Stomach (tissue), 19 donors: ENCODE measurements at places on chromosomes 3 and 15. TPM values are rescaled to one million over a fixed set of nuclear protein-coding genes. Genes with fewer than 3 reads are reported as not detected.

DNA sequence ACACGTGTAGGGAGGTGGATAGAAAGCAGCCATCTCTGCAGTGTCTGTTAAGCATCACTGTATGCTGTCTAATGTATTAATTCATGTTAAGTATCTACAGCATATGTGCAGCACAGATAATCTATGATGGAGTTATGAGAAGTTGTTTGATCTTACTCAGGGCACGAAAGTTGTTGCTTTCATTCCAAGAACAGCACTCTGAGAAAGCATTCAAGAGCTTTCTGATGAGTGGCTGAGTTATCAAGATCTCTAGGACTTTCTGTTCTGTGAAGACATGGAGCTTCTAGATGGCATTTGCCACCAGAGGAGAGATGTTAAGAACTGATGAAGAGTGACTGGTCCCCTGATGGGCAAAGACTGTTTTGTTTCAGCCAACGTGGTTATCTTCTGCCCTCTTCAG lies 22.6 kb upstream of the TPRG1 start:
- H3K4me1 ChIP-seq, result no peaks in the 10 kb centered on the region
- no peak overlapping the region for H3K4me3 ChIP-seq
- H3K27ac ChIP-seq, result no peak overlapping the region
- H3K27me3 ChIP-seq, result no peaks in the 10 kb centered on the region

DNA sequence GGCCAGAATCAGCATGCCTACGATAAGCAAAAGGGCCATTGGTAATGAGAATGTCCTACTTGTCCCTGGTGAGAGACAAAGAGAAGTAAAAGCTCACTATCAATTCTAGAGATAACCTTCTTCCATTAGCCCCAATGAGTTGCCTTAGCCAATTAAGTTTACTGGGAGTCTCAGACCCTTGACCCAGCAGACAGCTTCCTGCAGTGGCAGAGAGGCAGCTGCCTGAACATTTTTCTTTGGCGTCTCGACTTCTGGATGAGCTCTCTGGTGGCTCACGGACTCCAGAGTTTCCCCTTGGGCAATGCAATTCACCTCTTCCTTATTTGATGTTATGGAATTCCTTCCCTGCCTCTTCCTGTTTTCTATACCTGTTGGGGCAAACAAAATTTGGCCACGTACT lies 1034.4 kb downstream of the NAALADL2 start:
- no peaks in the 10 kb centered on the region for H3K27me3 ChIP-seq
- H3K4me3 ChIP-seq, result no peak overlapping the region
- DNase-seq, result no peak
- H3K4me1 ChIP-seq, result no peaks in the 10 kb centered on the region
- H3K36me3 ChIP-seq, result no peaks in the 10 kb centered on the region
- no peak overlapping the region for H3K27ac ChIP-seq

DNA sequence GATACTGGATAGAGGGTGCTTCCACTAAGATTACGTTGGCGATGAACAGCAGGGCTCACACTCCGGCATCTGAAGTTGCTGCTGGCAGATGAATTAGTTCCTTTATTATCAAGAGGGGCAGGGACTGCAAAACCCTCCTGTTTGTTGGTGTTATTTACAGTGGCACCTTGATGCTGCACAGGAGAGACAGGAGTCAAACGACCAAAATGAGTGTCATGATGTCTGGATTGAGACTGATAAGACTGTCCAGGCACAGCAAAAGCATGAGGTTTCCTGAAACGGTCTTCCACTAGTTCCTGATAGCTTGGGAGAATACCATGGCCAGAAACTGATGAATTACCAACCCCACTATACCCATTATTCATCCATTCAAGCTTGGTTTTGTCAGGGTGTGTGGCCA lies 100.8 kb upstream of the NEDD4 start:
- no peak for DNase-seq
- H3K27me3 ChIP-seq, result no peaks in the 10 kb centered on the region
- no peaks in the 10 kb centered on the region for H3K4me1 ChIP-seq
- no peak overlapping the region for H3K27ac ChIP-seq
- no peak overlapping the region for H3K4me3 ChIP-seq
- peaks cover 19% of the 10 kb centered on the region for H3K36me3 ChIP-seq

GRCh38 chr3:16186565-16186964 lies 12.1 kb downstream of the GALNT15 start:
- no peaks in the 10 kb centered on the region for H3K4me1 ChIP-seq
- no peak overlapping the region for H3K4me3 ChIP-seq
- H3K36me3 ChIP-seq, result no peaks in the 10 kb centered on the region
- H3K27ac ChIP-seq, result no peak overlapping the region
- DNase-seq, result no peak

GRCh38 chr3:37214076-37214475 lies 39.7 kb upstream of the LRRFIP2 start:
- no peak for DNase-seq
- H3K36me3 ChIP-seq, result no peaks in the 10 kb centered on the region
- no peak overlapping the region for H3K4me3 ChIP-seq
- H3K27me3 ChIP-seq, result no peaks in the 10 kb centered on the region

DNA sequence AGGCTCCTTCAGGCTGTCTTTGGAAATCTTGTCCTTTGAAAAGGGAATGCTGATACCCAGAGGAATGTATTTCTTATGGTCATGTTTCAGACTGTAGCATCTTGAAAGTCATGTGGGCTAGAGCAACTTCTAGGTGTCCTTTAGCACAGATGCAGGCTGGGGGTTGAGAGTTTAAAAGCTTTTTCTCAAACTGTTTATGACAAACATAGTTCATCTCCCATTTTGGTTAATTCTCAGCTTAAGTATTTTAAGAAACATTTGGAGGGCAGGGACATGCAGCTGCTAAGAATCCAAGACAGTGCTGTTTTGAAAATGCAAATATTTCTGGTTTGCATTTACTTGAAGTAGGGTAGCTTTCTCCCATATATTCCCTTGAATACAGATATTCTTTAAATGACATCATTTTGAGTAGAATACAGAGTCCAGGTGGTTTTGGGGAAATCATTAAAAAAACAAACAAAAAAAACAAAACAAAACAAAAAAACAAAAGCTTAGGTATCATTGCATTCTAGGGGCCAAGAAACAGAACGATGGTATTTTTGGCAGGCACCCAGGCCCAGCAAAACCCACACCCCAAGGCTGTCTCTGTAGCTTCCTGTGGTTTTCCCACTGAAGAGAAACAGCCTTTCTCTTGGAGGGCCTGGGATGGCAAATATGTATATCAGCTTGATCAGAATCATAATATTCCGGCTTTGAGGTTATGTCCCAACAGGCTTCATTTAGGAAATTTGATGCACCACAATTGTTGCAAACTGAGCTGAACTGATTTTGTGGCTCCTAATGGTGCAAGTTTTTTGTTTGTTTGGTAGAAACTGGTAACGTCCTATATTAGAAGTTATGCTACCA lies 120.0 kb downstream of the ATG7 start:
- DNase-seq, result no peak
- no peak overlapping the region for H3K4me3 ChIP-seq
- H3K4me1 ChIP-seq, result peaks cover 26% of the 10 kb centered on the region
- no peak overlapping the region for H3K27ac ChIP-seq

DNA sequence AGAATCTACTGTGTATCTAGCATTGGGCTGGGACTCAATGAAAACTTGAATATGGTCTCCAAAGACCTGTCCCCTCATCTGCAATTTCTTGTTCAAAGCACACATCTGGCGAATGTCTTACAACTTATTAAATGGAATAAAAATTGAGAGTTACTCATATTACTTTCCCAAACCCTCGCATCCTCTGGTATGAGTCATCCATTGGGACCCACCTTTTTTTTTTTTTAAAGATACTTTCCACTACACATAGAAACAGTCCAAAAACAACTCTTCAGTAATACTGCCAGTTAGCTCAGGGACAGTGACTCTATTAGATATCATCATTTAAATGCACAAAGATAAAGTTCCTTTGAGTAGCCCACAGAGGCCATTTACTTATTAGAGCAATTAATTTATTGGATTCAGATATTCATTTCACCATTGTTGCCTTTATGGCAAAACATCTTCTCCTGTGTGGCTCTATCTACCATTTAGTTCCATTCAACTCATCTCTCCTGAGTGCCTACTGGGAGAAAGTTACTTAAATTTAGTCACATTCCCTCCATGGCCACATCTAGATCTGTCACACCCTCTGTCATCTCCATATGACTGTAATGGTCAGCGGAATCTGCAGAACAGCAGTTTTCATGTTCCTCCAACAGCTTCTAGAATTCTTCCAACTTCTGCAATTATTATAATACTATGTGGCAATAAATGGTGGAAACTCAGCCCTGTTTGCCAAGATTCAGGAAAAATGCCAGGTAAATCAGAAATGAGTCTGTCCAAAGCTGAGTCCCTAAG lies 77.9 kb upstream of the ARHGEF3 start:
- no peak overlapping the region for H3K27ac ChIP-seq
- H3K4me1 ChIP-seq, result peaks cover 9% of the 10 kb centered on the region
- no peaks in the 10 kb centered on the region for H3K36me3 ChIP-seq
- H3K4me3 ChIP-seq, result no peak overlapping the region
- DNase-seq, result no peak

DNA sequence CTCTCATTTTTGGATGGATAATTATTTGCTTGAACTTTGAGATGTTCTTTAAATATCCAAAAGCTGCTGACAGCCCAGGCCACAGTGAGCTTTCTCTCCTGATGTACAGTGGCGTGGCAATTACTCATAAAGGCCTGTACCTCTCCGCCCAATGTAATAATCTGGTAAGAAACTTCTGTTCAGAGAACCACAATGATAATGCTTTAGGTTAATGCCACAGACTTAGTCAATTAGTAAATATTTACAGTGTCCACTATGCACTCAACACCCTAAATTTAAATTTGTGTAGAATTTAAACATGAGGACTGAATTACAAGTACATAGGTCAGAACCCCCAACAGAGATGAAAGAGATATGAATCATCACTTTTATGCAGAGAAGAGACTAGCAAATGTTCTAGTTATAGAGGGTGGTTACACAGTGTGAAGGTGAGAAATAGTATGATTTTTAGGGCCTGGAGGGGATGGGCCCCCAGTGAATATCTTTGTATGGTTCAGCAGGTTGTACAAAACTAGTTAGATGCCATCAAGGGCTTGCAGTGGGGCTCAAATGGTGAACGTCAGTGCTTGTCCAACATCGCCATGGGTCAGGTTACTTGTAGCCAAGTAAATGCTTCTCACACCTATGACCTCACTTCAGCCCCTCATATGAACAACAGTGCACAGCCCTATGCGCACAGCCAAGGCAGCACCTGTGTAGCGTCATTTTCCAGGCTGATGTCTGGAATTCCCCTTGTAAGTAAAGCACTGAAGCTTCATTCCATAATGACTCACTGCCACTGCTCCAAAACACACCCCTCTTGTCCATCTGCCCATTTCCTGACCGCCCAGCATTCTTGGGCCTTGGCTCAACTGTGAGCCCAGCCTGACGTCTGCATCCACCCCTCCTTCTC lies 13.3 kb downstream of the ABHD2 start:
- peak overlapping the region; percentile 79 for H3K27ac ChIP-seq
- peaks cover 98% of the 10 kb centered on the region for H3K4me1 ChIP-seq
- H3K4me3 ChIP-seq, result no peak overlapping the region
- no peaks in the 10 kb centered on the region for H3K27me3 ChIP-seq

Gene NEDD4
- 4.9 TPM for polyA plus RNA-seq

Gene GHSR
- polyA plus RNA-seq, result not detected

Gene FAM3D
- 200 TPM for polyA plus RNA-seq

Gene THRB
- polyA plus RNA-seq, result 7.1 TPM

Gene CLDN18
- 128 TPM for polyA plus RNA-seq
